Umbilical cord (tissue), 2 donors: ENCODE measurements at places on chromosomes 7 and 10.

- DNase-seq, result peak; percentile 30
These were observed 8.1 kb upstream of the LBX1 start for GRCh38 chr10:101237081-101237981.

DNA sequence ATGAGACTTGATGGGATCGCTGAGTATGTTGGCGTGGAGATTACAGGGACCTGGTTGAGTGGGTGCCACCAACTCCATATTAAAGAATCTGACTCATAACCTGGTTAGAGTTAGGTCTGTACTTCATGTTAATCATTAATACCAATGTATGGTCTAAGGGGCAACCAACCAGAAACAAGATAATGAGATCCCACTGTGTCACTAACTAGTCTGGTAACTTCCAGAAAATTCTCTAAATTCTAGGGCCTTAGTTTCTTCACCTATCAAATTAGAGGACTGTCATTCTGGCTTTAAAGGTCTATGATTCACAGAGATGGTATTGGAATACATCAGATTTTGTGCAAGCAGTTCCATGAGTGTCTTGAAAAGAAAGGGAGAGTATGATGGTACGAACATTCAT is 102.2 kb downstream of the SNX10 start:
- no peak for DNase-seq

GRCh38 chr7:13952921-13953320 is 36.5 kb downstream of the ETV1 start:
- DNase-seq, result no peak

GRCh38 chr7:69620063-69620462 is 21.8 kb downstream of the AUTS2 start:
- no peak for DNase-seq

DNA sequence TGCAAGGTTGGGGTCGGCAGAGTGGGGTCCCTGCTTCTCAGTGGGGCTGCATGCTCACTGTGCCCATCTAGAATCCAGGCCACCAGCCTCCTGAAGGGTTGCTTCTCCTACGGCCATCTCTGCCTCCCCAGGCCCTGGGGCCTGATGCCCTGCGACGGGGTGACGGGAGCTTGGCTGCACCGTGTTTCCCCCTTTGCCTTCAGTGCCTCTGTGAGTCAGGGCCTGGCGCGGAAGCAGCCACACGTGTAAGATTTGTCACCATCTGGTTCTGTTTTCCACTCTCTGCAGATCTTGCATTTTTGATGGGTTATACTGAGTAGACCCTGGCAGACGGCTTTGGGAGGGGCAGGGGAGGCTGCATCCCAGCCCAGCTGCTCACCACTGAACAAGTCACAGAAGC is 7.2 kb downstream of the ADAMTS14 start:
- peak; percentile 86 for DNase-seq
